Stimulated activated naive CD8-positive, alpha-beta T cell treated with anti-CD3 and anti-CD28 coated beads, Interleukin-15, amount 100 ng/mL, for 72 hours (primary cell): ENCODE measurements at places on chromosomes 7 and 10.

- DNase-seq, result peak; percentile 49
Observed at GRCh38 chr10:28668363-28669226, 8.7 kb upstream of the BAMBI start.

- no peak for DNase-seq
Observed at GRCh38 chr10:31087851-31088250, 56.2 kb upstream of the ZNF438 start.

DNA sequence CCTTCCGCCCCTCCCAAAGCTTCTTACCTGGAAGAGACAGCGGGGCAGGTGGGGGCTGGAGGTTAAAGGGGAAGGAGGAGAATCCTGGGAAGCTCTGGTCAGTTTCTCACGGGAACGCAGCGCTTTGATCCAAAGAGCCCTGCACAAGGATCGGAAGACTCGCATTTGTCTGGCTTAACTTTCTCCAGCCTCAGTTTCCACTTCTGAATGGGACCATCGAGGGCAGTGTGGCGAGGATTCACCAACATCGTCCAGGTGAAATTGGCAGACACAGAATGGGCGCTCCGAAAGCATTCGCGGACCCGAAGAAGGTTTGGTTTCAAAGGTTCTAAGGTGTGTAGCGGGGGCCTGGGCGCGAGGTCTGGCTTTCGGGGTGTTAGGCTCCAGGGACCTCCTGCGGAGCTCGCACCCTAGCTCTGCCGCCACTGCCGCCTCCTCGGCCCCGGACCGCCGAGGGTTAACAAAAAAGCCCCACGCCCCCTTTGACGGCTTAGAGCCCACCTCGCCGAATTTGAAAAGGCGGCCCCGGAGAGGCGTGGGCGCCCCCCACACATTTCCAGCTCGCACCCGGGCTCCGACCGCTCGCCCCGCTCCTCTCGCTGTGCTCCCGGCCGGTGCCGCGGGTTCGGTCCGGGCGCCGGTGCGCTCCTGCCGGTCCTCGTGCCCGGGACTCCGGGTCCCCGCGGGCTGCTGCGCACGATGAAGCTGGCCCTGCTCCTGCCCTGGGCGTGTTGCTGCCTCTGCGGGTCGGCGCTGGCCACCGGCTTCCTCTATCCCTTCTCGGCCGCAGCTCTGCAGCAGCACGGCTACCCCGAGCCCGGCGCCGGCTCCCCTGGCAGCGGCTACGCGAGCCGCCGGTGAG, at the start of gene COL26A1:
TSS of gene COL26A1 (plus strand) at position 542 of the 862 bp plus-strand sequence. CDS start at position 700, 158 bp downstream.
- no peak for DNase-seq

DNA sequence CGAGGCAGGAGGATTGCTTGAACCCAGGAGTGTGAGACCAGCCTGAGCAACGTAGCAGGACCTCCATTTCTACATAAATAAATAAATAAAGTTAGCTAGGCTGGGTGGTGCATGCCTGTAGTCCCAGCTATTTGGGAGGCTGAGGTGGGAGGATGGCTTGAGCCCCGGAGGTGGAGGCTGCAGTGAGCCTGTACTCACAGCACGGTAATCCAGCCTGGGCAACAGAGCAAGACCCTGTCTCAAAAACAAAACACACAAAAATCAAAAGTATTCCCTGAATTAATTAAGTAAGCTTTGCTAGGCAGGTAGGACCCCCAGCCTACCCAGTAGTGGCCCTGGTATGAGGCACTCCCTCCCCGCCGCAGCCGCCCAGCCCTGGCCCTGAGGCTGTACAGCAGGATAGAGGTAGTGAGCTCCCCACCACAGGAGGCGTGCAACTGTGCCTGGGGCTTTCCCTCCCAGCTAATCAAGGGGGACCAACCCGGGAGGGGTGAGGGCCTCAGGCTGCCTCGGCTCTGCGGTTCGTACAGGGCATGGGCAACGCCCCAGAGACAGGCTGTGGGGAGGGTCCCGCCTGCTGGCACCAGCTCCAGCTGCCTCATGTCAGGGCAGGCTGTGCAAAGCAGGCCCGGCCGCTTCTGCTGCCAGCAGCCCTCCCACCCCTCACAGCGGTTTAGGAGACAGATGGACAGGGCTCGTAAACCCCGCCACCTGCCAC, 1.0 kb upstream of the CYP2W1 start:
- no peak for DNase-seq

GRCh38 chr10:118581340-118581739, 14.1 kb downstream of the PRLHR start:
- no peak for DNase-seq

GRCh38 chr10:71848325-71849275, 2.5 kb downstream of the PSAP start:
- DNase-seq, result no peak

- DNase-seq, result no peak
Observed at GRCh38 chr7:1563981-1564602, 5.7 kb downstream of the PSMG3 start.

DNA sequence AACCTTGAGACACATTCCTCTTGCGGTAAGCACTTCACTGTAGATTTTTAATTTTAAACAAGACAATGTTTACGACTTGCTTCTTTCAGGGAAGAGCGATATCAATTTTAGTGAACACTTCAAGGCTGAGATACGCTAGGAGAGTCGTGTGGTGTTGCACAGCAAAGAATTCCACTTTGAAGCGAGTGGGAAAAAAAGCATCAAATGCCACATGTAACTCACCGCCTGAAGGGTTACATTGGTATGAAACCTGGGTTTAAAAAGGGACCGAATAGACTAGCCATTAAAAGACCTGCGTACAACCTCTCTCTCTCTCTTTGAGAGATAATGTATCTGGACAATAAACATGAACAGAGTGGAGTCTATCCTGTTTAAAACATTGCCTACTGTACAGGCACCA, 68.8 kb upstream of the ATRNL1 start:
- DNase-seq, result no peak

GRCh38 chr7:879706-880105, 3.4 kb downstream of the GET4 start:
- DNase-seq, result no peak

DNA sequence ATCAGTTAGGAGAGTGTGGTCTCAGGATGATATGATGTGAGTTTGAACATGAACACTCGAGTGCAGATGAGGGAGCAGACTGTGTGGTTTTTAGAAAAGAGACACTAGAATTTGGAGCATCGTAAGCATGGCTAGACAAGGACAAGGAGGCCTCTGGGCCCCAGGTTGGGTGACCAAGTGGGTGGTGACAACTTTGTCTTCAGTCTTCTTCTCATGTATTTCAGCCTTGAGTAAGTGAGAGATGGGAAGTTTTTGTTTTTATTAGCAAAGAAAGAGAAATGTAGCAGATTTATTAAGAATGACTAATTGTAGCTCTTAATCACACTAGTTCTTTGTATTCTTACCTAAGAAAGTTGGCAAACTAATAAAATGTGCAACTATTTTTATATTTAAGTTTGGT, 16.3 kb downstream of the TES start:
- DNase-seq, result no peak

DNA sequence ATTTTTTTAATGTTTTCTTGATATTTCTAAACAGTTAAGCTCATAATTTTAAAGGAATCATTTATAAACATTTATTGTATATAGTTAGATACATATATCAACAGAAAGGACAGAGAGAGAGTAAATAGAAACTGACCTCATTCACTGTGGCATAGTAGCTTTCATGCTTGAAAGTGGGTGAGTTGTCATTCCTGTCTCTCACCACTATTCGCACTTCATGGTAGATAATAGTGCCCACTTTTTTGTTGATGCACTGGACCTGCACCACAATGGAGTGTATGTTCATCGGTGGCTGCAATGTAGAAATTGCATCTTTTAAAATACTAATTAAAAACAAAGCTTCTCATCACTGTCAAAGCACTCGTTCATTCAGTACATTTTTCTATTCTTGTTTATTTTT, 432.0 kb downstream of the PCDH15 start:
- no peak for DNase-seq

- DNase-seq, result no peak
Observed at GRCh38 chr7:87119581-87119980, 32.7 kb upstream of the DMTF1 start.

GRCh38 chr7:47320296-47320695, 261.6 kb downstream of the TNS3 start:
- DNase-seq, result no peak

DNA sequence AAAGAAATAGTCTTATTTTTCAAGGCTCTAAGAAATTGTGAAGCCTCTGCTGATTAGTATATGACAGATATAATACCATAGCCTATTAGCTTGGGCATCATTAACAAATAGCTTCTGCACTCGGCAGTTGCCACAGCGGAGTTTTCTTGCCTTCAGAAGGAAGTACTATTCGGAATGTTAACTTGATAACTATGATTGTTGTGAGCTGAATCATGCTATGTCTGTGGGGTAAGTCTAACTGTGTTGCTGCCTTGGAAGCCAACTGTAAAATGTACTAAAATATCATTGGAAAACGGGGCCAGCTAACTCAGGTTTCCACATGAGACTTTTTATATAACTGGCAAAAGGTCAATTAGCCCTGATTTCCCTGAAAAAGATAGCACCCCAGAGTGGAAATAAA, 93.2 kb downstream of the TWIST1 start:
- no peak for DNase-seq

GRCh38 chr7:128370491-128370890, 9.0 kb upstream of the PRRT4 start:
- DNase-seq, result no peak

GRCh38 chr10:96205580-96205979, 65.8 kb downstream of the BLNK start:
- no peak for DNase-seq

GRCh38 chr10:9052767-9053166, 998.3 kb downstream of the GATA3 start:
- DNase-seq, result no peak

DNA sequence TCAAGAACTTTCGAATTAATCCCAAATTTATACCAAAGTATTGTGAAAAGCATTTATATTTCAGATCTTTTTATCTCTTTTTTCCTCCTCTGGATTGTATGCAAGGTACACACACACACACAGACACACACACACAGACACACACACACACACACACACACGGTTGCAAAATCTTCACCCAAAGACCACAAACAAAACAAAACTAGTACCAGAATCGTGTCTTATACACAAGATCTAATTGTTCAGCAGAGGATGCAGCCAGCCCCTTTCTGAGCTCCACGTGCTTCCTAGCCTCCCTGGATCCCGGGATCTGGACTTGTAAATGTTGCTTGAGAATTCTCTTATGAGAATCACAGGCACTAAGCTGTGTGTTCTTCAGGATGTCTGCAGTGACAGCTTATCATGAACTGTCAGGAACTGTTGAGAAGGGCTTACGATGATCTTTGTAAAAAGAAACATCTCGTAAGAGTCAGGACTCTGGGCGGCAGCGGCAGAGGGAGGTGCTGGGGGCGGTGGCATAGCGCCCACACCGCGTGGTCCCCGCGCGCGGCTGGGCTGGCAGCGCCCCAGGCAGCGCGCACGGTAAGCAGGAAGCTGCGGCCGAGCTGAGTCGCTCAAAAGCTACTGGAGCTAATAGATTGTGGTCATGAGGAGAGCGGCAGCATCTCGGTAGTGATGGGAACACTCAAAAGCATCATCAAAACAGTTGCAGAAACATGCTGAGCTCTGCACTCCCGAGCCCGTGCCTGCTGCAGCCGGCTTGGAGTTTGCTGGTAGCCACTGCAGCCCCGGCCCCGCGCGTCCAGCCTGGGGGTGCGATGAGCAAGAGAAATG, 277.6 kb downstream of the GATA3 start:
- peak; percentile 70 for DNase-seq

GRCh38 chr10:30839652-30840051, 192.0 kb downstream of the ZNF438 start:
- DNase-seq, result no peak

- no peak for DNase-seq
Observed at GRCh38 chr7:80902019-80902418, 16.8 kb downstream of the SEMA3C start.

- peak; percentile 20 for DNase-seq
Observed at GRCh38 chr10:84665883-84666463, 337.6 kb downstream of the CCSER2 start.

- no peak for DNase-seq
Observed at GRCh38 chr10:115936926-115937767, 335.9 kb downstream of the GFRA1 start.

GRCh38 chr7:78516450-78516849, 717.9 kb downstream of the PHTF2 start:
- no peak for DNase-seq

GRCh38 chr7:8762803-8763202, 329.4 kb downstream of the NXPH1 start:
- no peak for DNase-seq

GRCh38 chr10:110010486-110011378, 2.9 kb downstream of the ADD3 start:
- DNase-seq, result no peak

- DNase-seq, result no peak
Observed at GRCh38 chr10:101840102-101840684, 3.4 kb downstream of the KCNIP2 start.

GRCh38 chr10:109852475-109853037, 70.8 kb downstream of the XPNPEP1 start:
- DNase-seq, result peak; percentile 68

DNA sequence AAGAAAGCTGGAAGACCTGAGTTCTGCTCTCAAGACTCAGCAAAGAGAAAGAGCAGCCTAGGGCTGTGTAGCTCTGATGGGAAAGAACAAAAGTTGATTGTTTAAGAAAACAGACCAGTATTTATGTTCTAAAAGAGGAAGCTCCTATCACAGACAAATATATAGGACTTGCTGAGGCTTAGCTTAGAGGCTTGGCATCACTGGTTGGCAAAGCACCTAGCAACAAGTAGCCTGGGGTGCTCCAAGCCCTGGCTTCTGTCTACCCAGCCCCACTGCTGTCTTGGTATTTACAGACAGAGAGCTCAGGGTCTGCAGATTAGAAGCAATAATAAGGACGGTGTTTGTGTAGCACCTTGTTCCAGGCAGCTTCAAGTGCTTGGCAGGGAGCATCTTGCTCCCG, 36.9 kb upstream of the CCDC3 start:
- no peak for DNase-seq

GRCh38 chr7:2711895-2712675, 24.1 kb downstream of the AMZ1 start:
- DNase-seq, result no peak

- peak; percentile 44 for DNase-seq
Observed at GRCh38 chr7:140646931-140647647, 6.5 kb upstream of the DENND2A start.

DNA sequence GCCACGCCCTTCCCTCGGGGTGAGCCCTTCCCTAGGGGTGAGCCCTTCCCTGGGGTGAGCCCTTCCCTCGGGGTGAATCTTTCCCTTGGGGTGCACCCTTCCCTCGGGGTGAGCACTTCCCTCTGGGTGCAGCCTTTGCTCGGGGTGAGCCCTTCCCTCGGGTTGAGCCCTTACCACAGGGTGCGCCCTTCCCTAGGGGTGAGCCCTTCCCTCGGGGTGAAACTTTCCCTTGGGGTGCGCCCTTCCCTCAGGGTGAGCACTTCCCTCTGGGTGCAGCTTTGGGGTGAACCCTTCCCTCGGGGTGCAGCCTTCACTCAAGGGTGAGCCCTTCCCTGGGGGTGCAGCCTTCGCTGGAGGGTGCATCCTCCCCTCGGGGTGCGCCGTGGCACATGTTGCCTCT, 34.6 kb upstream of the INSIG1 start:
- no peak for DNase-seq

- DNase-seq, result no peak
Observed at GRCh38 chr7:158031867-158032308, 555.7 kb downstream of the PTPRN2 start.
